SK-N-MC (cell line): ENCODE measurements at places on chromosomes 7 and 10.

DNA sequence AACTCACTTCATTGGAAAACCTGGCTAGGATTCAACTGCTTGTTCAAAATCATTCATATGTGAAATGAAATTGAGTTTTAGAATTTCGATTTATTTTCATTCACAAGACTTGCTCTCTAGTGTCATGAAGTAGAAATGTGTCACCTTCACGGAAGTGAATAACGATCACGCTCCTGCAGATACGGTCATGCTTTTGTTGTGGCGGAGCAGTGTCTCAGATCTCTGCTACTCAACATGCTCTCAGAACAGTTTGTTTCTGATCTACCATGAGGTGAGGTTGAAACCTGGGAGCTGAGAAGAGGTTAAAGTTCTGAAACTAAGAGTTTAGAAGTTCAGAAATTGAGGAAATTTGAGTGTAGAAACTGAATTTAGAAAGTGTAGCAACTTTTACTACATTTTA lies 13.8 kb upstream of the PITRM1 start:
- DNase-seq, result no peak

DNA sequence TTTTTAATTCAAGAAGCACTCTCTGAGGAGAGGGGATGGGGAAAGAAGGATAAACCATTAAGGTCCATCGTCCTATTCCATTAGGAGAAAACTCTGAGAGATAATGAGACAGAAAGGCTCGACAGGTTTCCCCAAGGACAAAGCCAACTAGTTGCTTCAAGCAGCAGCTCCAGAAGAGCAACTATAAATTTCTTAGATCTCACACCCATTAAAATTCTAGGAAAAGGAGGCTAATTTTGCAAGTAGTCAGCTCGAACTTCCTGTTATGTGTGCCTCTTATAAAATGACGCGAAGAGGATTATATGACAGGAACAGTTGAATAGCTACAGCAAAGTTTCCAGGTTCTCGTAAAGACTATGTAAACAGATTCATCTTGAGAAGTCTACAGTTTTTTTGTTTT lies 52.0 kb upstream of the ST8SIA6 start:
- DNase-seq, result no peak

- DNase-seq, result no peak
Measured at GRCh38 chr7:66502230-66503035, 126.2 kb upstream of the KCTD7 start.

- DNase-seq, result no peak
Measured at GRCh38 chr10:99888622-99889021, 106.2 kb downstream of the ABCC2 start.

DNA sequence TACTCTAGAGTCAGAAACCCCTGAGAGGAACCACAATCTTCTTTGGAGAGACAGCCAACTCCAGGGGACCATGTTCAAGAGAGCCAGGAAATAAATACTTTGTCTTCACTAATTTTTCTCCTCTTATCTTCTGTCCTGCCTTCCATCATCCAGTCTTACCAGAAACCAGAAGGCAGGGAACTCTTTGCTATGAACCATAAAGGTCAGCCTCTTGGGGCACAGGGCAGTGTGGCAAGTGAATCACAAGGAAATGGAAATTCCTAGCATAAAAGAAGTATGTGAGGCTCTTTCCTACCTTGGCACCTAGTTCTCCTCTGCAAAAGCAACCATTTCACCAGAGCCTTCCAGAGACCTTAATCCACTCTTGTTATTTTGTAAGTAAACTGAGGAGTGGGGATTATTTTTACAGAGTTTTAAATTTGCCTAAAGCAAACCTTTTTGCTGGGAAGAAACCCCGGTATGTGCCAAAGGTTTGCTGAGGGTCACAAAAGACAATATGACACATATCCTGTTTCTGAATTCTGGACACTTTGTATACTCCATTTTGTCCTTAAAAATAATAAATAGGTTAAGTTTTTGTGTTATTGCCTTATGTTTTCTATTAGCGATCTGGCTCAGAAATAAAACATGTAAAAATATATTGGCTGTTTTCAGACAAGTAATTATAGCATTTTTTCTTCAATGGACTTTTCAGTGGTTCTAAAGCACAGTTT lies 87.1 kb downstream of the ADAM22 start:
- DNase-seq, result no peak

GRCh38 chr7:156172638-156173037 lies 360.4 kb upstream of the SHH start:
- no peak for DNase-seq

- DNase-seq, result no peak
Measured at GRCh38 chr7:98240961-98241673, 10.9 kb downstream of the TECPR1 start.

GRCh38 chr7:75795831-75796285 lies 17.7 kb downstream of the CCL24 start:
- DNase-seq, result no peak
